Muscle of back (tissue), 13 donors: ENCODE measurements at places on chromosomes 12 and 14. TPM values are rescaled to one million over a fixed set of nuclear protein-coding genes. Genes with fewer than 3 reads are reported as not detected.

DNA sequence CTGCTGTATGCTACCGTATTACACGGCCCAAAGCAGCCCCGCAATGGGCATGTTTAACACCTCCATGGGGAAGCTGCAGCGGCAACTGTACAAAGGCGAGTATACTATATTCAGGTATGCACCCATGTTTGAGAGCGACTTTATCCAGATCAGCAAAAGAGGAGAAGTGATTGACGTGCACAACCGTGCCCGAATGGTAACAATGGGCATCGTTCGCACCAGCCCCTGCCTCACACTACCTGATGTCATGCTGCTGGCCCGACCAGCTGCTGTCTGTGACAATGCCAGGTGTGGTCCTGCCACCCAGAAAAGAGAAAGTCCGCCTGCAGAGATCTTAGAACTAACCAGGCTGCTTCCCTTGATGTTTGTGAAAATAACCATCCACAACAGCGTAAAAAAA, 630 bp downstream of the GARIN6 start:
- no peak for DNase-seq

DNA sequence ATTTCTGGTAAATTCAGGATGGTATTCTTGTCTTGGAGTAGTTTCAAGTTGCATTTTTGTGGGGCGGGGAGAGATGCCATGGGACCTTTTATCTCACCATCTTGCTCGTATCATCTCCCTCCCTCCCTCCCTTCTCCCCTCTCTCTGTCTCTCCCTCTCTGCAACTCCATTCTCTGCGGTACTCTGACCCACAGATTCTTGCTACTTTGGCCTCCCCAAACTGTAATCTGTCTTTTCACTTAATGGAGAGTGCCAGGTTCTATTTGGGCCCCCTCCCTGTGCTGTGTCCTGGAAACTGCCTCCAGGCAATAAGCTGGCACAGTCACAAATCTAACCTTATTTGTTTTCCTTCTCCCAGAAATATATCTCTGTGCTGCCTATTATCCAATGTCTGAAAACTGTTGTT, 175.2 kb downstream of the PAWR start:
- DNase-seq: no peak

GRCh38 chr12:19836456-19836855, 397.2 kb downstream of the AEBP2 start:
- no peak for DNase-seq

DNA sequence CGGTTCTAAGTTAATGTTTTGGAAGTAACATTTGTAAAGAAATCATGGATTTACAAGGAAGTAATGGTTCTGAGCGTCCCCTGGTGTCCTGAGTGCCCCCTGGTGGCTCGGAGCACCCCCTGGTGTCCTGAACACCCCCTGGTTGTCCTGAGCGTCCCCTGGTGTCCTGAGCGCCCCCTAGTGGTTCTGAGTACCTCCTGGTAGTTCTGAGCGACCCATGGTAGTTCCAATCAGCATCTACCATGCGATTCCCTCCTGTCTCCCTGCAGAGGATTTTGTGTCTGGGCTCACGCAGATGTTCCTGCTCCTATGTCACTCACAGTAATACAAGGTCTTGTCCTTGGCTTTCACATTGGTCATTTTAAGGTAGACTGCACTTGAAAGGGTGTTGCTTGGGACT, 1352.9 kb downstream of the TMEM121 start:
- no peak for DNase-seq

DNA sequence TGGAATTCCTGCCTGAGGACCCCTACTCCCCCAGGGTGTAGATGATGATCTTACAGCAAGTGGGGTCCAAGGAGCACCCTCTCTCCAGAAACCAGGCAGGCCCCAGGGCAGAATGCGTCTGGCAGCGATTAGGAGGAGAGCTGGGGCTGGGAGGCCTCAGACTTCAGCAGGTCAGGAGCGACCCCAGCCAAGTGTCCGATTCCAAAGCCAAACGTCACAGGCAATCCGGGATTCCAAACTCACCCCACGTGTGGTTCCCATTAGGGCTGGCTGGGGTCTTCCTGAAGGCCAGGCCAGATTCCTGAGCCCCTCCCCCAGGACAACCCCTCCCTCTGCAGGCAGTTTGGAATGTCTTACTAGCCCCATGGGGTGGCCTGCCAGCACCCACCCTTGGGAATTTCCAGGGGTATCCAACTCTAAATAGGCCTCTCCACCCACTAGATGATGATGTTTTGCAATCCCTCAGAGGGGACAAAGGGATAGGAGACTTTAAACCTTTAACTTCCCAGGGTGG, 17.3 kb upstream of the FIGNL2 start:
- DNase-seq: no peak

DNA sequence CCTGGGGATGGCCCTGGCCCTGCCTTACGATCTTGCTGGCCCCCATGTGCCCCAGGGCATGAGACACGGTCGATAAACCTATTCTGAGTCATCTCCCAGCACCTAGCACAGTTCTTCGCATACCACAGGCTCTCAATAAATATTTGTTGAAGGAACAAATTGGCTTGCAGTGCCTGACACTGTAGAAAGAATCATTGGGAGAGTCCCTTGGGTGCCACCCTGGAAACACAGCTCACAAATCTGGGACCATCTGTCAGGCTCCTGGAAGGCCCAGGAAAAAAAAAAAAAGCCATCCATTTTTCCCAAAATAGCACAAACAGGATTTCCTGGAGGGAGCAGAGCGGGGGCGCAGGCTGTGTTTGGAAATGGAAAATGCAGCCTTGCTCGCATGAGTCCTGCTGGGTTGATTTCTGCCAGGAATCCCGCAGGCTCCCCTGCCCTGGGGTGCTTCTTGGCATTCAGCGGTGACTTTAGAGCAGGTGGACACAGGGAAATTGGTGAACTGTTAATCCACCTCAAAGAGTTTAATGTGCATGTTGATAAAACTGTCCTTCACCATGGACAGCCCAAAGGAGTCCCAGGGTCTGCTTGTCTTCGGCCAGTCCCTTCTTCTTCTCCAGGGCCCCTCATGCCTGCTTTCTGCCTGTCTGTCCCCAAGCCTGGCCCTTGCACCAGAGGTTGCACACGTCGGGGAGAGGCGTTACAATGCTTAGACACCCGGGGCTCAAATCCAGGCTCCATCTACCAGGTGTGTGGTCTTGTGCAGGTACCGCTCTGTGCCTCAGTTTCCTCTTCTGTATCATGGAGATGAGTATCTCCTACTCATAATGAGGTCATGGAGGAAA, 106.1 kb upstream of the RFLNA start:
- peak; percentile 53 for DNase-seq

The DCAF5 gene
- polyA plus RNA-seq: 37.1 TPM

DNA sequence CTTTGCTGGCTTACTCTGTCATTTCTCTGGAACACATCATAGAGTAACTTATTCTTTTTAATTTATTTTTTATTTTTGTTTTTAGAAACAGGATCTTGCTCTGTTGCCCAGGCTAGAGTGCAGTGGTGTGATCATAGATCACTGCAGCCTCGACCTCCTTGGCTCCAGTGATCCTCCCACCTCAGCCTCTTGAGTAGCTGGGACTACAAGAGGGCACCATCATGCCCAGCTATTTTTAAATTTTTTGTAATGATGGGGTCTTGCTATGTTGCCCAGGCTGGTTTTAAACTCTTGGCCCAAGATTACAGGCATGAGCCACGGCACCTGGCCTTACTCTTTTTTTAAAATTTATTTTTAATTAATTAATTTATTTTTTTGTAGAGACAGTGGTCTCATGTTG, 32.2 kb upstream of the RD3L start:
- DNase-seq: no peak

The METTL25 gene
- 6.8 TPM for polyA plus RNA-seq

DNA sequence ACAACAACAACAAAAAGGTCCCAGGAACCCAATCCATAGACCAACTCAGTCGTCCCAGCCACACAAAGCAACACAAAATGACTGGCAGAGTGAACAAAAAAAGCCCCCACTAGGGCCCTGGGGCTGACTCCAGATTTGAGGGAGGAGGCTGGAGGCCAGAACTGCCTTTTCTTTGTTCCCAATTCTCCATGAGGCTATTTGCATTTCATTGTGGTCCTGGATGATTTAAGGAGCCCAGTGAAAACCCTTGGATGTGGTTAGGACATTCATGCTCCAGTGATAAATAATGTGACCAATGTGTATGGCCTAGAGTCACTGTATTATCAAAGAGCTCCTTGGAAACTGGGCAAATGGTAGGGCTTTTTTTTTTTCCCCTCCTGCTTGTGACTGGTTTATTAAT, 192.9 kb downstream of the NUAK1 start:
- DNase-seq: no peak

GRCh38 chr14:48693793-48694192, 892.4 kb downstream of the RPS29 start:
- no peak for DNase-seq

DNA sequence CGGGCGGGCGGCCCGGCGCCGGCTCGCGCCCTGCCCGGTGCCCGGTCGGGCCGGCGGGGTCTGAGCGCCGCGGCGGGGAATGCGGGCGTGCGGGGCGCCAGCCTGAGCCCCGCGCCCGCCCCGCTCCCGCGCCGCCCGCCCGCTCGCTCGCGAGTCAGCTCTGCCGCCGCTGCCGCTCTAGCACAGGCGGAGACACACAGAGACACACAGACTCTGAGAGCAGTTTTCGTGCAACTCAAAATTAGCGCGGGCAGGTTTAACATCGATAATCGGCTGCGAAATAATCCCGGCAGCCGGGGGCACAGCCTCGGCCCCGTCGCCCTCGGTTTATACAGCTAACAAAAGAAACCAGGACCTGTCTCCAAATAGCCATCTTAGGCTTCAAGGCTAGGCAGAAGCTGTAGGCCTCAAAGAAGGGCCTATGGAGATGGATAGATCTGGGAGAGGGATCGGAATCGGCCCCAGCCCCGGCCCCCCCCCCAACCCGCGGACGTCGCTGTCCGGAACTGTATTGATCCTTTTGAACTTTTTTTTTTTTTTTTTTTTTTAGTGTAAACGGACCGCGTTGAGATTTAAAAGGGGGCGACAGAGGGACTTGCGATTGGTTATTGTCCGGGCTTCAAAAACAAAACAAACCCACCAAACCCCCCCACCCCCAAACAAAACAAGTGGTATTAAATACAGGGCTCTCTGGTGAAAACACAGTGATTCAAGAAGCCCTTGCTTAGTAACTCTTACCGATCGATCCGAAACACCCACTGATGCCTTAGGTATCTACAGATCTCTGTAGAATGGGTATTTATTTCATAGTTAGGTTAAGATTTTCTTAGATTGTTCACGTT, 1.1 kb downstream of the ARID2 start:
- DNase-seq: peak; percentile 89

DNA sequence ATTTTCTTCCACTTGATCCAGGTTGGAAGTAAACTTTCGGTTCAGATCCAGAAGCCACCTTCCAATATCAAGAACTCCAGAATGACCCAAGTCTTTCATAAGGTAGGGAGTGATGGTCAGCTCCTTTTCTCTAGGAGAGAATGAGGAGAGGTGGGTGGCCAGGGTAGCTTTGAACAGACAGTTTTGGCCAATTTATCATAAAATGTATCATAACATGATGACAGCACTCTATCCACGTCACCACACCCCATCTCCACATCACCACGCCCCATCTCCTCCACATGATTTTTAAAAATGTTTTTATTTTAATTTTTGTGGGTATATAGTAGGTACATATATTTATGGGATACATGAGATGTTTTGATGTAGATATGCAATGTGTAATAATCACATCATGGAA, 26.9 kb downstream of the DYRK4 start:
- DNase-seq: no peak

- DNase-seq: no peak
Observed at GRCh38 chr12:116385486-116386217, 108.2 kb upstream of the MED13L start.

DNA sequence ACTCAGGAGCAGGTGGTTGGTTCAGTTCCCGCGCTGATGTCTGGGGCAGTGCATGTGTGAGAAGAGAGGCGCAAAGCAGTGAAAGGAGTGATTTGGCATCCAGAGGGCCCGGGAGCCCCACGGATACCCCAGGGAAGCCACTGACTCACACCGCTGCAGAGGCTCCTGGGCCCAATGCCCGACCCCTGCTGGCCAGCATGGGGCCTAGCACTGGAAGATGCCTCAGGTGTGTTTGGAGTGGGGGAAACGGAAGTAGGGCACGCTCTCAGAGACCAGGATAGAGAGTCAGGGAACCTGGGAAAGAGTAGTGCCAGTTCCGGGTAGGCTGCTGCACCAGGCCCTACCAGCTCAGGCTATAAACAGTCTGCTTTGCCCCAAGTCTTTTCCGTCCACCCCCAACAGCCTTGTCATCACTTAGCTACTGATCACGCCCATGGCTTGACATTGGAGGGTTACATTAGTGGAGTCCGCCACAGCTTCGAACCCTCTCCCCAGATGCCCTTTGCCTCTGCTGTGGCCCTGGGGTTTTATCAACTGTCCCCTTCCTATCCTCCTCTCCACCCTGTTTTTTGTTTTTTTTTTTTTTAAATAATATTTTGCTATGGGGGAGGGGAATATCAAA, 9.5 kb upstream of the CSAD start:
- no peak for DNase-seq
